Activated CD4-positive, CD25-positive, alpha-beta regulatory T cell treated with anti-CD3 and anti-CD28 coated beads, Interleukin-2, amount 50 U/mL, for 72 hours (primary cell): ENCODE measurements at places on chromosomes 12 and 14.

DNA sequence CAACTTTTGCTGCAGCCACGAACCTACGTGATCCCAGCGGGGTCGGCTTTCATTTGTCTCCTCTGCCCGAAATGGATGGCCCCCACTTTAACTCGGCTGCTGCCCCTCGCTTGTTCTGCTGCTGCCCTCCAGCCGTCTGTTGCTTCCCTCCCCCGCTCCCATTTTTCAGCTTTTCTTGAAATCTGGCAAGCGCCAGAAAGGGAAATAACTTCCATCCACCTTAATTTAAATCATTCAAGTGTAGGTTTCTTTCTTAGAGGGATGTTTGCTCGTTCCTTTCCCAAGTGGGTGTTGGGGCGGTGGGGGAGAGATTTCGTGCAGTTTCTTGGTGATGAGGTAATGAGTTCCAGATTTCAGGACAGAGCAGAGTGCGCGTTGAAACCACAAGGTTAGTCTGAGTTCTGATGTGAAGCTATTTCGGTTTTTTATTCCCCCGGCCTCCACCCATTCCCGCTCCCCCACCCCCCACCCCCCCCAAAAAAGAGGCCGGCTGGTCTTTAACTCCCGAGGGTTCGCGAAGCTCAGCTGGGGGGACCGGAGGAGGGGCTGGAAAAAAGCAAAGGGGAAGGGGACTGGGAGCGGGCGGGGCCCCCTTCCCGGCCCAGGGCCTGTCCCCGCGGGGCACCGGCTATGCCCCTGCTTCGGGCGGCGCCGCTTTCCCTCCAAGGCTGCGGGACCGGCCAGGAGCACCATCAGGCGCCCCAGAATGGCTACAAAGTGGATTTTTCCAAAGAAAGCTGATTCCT, 2.2 kb upstream of the ZFP36L1 start:
- DNase-seq = no peak

GRCh38 chr14:89469210-89470198, 52.5 kb upstream of the FOXN3 start:
- no peak for DNase-seq

DNA sequence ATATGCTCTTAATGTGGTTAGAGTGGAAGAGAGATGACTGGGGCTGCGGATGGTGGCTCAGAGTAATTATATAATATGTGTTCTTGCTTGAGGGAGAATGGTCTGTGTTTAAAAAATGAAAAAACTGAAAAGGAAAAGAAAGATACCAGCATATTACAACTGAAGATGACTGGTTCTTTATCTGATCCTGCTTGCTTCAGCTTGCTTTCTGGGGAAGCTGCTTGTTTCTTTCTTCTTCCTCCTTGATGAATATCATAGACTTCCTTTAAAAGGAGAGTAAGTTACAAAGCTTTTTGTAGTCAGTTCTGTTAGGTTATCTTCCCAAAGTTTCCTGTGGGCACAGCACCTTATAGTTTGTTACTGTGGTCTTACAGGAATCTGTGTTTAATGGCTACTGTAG, 210.9 kb downstream of the ERC1 start:
- no peak for DNase-seq

DNA sequence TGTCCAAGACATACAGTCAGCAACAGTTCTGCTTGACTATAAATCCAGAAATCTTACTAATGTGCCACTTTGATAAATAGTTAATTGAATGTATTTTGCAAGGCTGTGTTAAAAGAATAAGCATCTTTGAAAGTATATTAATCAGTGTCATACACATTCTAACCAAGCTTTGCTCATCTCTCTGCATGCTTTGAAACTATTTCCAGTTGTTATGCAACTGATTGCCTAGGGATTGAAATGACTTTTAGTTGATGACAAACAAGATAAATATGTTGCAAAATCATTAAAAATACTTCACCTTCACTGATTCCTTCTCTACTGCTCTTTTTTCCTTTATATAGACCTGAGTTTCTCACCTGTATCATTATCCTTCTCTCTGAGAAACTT, 91.3 kb downstream of the AEBP2 start:
- no peak for DNase-seq

- no peak for DNase-seq
These were observed 14.2 kb upstream of the CALM1 start for GRCh38 chr14:90382491-90383125.

DNA sequence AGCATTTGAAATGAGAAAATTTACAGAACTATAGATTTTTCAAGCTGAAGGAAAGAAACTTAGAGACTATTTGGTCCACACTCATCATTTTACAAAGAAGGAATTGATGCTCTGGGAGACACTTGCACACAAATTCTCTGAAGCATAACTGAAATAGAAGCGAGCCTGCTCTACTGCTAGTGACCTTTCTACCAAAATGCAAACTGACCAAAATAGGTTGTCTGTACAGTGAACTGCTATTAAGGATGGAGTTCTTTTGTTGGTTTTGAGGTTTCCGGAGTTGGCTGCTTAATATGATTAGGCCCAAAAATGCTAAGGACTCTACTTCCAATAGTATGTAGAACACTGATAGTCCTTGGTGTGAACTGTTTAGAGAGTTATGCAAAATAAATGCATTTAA, 194.9 kb downstream of the PPFIA2 start:
- DNase-seq = no peak

DNA sequence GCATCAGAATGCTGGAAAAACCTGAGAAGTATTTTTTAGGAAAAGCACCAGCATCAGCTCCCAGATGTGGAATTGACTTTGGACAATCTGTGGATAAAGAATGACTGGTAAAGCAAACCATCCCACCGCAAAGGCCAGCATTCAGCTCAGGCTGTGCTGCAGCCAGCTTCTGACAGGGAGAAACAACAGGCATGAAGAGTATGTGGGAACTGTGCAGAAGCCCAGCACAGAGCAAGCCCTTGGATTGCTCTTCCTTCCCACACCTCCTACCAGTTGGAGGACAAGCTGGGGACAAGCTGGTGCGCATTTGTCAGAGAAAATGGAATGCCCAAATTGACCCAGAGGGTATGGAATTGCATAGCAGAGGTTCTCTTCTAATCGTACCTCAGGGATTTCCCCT, 228.1 kb downstream of the ANO2 start:
- DNase-seq = no peak

- no peak for DNase-seq
These were observed 64.7 kb upstream of the ESRRB start for GRCh38 chr14:76311079-76311758.

DNA sequence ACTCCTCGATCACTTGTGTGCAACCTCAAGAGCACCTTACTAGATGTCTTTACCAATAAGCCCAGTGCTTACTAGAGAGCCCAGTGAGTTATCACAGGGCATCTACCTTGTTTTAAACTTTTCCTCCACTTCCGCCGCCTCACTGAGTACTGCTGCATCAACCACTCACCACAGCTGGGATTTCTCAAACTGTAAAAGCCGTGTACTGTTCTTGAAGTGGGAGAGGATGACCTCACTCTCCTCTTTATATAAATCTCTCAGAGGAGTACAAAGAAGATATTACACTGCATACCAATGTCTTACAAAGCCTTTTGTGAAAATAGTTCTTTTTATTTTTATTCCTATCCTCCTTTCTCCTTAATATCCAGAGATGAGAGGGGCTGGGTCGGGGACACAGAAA, 94.1 kb downstream of the PLCZ1 start:
- no peak for DNase-seq

GRCh38 chr12:11922361-11922760, 148.4 kb upstream of the BCL2L14 start:
- DNase-seq = no peak

GRCh38 chr14:65860956-65861611, 448.6 kb downstream of the FUT8 start:
- no peak for DNase-seq

DNA sequence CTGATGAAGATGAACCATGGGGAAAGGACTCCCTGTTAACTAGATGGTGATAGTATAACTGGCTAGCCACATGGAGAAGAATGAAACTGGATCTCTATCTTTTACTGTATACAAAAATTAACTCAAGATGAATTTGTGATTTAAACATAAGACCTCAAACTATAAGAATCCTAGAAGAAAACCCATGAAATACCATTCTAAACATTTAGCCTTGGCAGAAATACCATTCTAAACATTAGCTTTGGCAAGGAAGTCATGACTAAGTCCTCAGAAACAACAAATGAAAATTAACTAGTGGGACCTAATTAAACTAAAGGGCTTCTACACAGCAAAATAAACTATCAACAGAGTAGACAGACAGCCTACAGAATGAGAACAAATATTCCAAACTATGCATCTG, 28.4 kb upstream of the NOVA1 start:
- no peak for DNase-seq

DNA sequence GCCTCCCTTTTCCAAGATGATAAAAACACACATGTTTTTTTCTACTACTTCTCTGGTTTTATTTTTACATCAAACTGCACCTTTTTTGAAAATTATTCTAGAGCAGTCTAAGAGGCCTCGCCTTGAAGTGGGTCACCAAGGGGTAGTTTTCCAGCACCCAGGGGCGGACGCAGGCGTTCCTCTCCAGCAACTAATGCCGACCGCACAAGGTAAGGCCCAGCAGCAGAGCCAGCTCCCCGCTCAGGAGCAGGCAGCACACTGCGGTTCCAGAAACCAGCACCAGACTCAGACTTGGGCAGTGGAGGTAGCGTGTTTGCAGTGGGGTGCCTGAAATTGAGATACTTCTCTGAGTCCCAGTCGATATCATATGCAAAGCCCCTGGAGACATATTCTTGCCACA, 31.6 kb downstream of the EP400 start:
- DNase-seq = no peak

DNA sequence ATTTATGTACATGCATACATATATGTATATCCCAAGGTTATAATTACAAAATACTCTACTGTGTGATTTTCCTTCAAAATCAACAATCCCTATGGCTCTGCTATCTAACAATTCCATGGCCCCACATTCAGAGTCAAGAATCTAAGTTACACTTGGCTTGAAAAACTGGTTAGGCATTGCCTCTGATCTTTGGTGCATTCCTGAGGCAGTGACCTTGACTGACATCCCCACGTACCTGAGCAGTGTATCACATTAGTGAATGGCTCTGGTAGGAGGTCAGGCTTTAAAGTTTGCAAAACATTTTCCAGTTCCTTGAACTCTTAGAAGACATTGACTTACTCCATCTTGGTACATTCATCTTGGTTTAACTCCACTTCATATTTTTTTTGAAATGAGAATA, 8.5 kb upstream of the STON2 start:
- no peak for DNase-seq

DNA sequence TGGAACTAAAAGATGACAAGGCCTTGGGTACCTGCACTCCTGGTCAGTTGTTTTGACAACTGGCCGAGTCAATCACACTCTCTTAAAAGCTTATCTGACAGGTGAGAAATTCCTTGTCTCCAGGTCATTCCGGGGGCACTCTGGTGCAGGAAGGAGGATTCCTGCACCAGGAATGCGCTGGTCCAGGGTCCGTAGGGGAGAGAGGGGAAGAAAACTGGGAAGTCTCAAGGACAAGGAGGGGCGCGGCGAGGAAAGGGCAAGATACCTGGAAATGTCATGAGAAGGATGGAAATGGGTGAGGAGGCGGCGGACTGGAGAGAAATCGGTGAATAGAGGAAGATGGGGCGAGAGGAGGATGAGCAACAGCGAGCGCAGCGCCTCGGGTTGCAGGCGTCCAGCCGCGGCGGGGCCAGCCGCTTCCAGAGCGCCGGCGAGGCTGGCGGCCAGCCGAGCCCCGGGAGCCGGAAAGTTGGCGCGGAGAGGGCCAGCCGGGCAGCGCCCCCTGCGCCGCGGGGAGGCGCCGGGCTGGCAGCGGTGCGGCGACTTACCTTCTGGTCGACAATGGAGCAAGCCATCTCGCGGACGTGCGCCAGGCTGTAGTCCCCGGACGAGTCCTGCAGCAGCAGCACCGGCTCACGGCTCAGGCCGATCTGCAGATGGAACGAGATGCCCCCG, 809 bp downstream of the PRKD1 start:
- no peak for DNase-seq

GRCh38 chr14:37241198-37241597, 43.5 kb downstream of the MIPOL1 start:
- no peak for DNase-seq

DNA sequence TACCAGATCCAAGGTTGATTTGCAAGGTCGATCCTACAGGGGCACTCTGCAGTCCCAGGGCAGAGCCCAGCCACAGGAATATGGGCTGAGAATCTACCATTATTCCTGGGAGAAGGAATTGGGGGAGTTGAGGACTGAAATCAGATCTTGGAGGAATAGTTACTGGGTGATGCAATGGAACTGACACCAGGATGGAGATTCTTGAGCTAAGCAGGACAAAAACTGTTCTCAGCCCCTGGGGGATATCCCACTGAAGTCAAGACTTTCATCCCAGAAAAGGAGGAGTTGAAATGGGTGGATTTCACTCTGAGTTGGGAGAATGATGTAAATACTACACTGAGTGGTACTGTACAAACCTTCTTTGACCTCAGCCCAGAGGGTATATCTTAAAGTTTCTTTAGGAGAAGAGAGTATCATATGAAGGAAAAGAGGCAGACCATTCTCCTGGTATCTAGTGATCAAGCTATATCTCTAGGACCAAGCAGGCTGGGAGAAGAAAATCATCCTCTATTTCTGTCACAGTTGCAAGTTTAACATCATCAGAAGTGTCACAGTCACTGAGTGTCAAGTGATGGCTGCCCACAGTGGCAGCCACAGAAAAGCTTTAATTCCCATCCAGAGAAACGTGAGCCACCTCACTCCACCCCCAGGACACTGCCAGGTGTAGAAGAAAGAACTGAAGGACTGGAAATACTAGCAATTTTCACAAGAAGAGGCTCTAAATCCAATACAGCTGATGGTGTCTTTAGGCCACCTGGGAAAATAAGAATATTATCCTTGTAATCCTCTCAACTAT, 181.9 kb downstream of the NUAK1 start:
- no peak for DNase-seq

- DNase-seq = no peak
These were observed 50.4 kb downstream of the ITPR2 start for GRCh38 chr12:26782372-26783130.
